ENCODE measurements at places on chromosomes 5 and 9. TPM values are rescaled to one million over a fixed set of nuclear protein-coding genes. Genes with fewer than 3 reads are reported as not detected.

Gene SLC25A2
- 0.17 TPM for polyA plus RNA-seq

Gene GRM6
- 1.5 TPM for polyA plus RNA-seq

Gene PDLIM4
- 10.9 TPM for polyA plus RNA-seq

Gene IGIP
- 6.3 TPM for polyA plus RNA-seq

Gene TSSK1B
- 0.07 TPM for polyA plus RNA-seq

Gene DRD1
- polyA plus RNA-seq = 0.04 TPM

Gene ZBTB34
- 17.4 TPM for polyA plus RNA-seq

Gene SLC36A2
- polyA plus RNA-seq = 0.04 TPM

Gene HABP4
- polyA plus RNA-seq = 9.8 TPM

Gene EDIL3
- 24.6 TPM for polyA plus RNA-seq

Gene GNG10
- 80.5 TPM for polyA plus RNA-seq

Gene SELENOP
- 826 TPM for polyA plus RNA-seq
